ENCODE measurements at places on chromosomes 2 and 18.

GRCh38 chr2:231664727-231665126, 43.6 kb upstream of the PTMA start:
- DNase-seq: no peak

DNA sequence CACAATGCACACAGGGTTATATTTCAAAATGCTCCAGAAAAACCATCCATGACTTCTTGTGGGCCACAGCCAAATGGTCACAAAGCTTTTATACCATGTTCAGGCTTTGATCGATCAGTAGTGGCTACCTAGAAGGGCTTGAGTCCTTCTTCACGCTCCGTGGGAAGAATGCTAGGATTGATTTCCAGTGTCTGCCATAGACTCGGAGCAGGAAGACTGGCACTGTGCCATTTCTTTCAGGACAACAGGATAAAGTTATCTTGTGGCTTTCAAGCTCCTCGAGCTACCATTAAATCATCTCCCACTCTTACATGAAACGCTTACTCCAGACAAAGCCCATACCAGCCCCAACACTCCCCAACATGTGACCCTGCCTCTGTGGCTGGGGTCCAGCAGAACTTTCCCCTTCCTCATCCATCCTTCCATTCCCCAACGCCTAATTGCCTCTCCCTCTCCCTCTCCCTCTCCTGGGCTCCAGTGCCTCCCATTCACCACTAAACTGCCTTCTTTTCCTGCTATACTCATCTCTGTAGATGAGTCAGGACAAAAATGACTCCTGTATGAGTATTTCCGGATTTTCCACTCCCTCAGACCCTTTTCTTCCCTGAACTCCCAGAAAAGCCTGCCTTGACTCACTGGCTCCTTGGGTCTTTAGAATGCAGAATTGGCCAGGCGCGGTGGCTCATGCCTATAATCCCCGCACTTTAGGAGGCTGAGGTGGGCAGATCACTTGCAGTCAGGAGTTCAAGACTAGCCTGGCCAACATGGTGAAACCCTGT, 40.9 kb downstream of the ADD2 start:
- DNase-seq: no peak

DNA sequence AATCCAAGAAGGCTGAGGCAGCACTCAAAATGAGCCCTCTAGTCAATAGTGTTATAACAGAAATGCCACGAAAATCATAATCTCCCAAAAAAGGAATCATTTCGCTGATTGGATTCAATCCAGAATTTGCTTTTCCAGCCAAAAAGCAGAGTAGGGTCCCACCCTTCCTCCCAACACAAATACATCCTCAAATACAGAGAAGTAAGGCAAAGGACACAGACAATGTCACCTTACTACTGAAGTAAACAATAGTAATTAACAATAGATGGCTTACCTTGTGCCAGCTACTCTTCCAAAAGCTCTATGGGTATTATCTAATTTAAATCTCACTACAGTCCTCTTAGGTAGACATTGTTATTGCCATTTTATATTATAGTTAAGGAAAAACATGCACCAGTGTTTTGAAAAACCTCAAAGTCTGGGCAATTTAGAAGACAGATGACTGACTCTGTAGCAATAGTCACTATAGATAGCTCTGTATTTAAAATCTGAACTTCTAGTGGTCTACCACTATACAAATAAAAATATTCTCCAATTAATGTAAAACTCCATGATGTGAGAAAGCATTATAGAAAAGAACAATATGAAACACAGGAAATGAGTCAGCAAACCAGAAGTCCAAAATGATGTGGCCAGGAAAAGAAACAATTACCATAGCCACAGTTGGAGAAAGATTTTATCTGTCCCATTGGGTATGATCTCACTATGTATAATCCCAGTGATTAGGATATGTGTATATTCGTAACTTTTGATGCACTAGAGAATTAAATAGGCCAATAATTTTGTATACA, 305.0 kb upstream of the ERBB4 start:
- no peak for DNase-seq

DNA sequence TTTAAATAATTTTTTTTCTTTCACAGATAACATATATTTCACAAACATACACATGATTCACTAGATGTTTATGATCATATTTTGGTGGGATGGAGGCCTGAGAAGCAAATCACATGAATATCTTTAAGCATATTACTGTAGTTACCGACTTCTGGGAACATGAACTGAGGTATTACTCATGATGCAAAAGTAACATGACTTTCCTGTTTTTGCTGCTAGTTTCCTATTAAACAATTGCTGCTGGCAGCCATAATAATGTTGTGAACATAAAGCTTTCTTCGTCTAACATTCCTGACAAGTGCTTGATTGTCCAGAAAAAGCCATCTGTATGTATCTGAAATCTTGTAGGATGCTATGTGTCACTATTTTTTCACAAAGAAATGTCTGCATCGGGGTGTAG, 145.4 kb downstream of the MTX2 start:
- no peak for DNase-seq

Measured in T-helper 22 cell (primary cell).